Stimulated activated CD8-positive, alpha-beta memory T cell treated with anti-CD3 and anti-CD28 coated beads, Interleukin-4, amount 100 ng/mL, for 4 hours (primary cell): ENCODE measurements at places on chromosomes 5 and 9.

DNA sequence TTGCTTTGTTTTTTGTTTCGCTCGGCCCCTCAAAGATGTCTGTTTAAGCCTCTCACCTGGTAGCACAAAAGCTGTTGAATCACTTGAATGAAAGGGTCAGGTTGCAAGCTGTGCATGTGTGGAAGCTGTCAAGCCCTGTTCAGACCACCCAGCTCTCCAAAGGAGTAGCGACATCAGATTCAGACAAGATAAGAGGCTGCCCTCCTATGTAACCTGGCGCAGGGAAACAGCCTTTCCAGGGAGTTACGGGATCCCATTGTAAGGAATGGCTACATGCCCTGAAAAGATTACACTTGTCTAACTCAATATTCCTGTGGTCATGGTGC, 2.9 kb downstream of the FREM1 start:
- DNase-seq: no peak

- DNase-seq: no peak
Measured at GRCh38 chr9:109918339-109919163, 138.6 kb downstream of the PALM2AKAP2 start.

DNA sequence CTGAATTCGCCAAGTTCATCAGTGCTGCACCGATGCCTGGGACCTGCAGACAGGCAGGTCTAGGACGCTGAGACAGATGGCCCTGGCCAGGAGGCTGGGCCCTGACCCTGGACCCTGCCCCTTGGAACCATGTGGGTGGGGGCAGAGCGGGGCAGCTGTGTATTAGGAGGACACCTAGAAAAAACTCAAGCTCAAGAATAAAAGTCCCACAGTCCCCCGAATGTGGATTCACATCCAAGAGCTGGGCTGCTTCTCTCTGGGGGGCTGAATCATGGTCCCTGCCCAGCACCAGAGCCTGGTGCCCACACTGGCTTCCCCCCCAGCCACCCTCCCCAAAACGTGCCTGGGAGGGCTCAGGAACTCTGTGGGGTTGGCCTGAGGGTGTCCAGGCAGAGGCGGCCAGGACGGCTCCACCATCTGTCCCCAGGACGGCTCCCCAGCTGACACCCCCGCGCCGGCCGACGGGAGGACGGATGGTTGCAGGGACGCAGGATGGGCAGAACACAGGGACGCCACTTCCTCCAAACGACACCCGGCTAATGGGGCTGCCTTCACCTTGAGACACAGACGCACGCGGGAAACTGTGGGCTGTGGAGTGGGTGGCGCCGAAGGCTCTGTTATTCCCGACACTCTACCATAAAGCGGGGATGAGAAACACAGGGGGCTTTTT, 34.9 kb downstream of the EXD3 start:
- DNase-seq: no peak

- no peak for DNase-seq
Measured at GRCh38 chr5:81014348-81014747, 54.2 kb downstream of the RASGRF2 start.

GRCh38 chr9:109555215-109555614, 57.1 kb upstream of the PTPN3 start:
- no peak for DNase-seq
